HFFc6 (cell line): ENCODE measurements at places on chromosomes 12 and 14. TPM values are rescaled to one million over a fixed set of nuclear protein-coding genes. Genes with fewer than 3 reads are reported as not detected.
A peak's percentile ranks its signal among the peaks of the same experiment; 100 is the strongest.

- DNase-seq: no peak
Measured at GRCh38 chr12:26014085-26014484, 55.6 kb downstream of the RASSF8 start.

DNA sequence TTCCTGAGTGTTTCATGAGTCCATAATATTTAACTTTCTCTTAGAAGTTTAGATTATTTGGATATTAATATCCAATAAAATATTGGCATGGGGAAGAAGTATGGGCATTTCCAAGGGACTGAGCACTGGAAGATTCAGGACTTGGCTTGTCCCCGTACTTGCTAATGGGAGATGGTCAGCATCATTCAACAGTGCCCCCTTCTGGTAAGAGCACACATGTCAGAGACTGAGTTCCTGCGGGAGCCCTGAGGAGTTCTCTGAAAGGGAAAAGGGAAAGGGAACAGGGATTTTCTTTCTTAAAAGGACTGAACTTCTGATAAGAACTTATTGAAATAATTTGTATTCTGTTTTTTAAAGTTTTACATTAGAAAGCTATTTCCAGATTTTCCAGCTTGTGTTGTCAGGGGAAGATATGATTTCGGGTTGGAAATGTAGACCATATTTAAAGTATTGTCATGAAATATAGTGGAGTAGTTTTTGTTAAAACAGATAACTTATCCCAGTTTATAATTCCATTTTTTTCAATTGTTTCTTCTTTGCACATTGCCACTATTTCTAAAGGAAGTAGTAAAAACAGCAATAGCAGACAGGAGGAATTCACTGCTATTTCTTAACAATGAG lies 59.8 kb upstream of the C12orf71 start:
- peak; percentile 69 for DNase-seq

The CD163 gene
- total RNA-seq: not detected in 3 replicates

The RND1 gene
- total RNA-seq: 0.33 TPM in 1 of 3 replicates, not detected in the others

The KRT79 gene
- not detected in 2 replicates for total RNA-seq

The NEUROD4 gene
- not detected in 2 replicates for total RNA-seq
